Stimulated activated CD4-positive, alpha-beta T cell treated with anti-CD3 and anti-CD28 coated beads, TNF-alpha, amount 100 ng/mL, for 4 hours (primary cell): ENCODE measurements at places on chromosomes 7 and 10.

GRCh38 chr10:104351919-104352318 is 1.7 kb upstream of the CFAP58 start:
- no peak for DNase-seq

- DNase-seq: no peak
Measured at GRCh38 chr10:15781381-15781960, 61.7 kb upstream of the ITGA8 start.

GRCh38 chr7:138162236-138162635 is 86.0 kb downstream of the AKR1D1 start:
- no peak for DNase-seq

DNA sequence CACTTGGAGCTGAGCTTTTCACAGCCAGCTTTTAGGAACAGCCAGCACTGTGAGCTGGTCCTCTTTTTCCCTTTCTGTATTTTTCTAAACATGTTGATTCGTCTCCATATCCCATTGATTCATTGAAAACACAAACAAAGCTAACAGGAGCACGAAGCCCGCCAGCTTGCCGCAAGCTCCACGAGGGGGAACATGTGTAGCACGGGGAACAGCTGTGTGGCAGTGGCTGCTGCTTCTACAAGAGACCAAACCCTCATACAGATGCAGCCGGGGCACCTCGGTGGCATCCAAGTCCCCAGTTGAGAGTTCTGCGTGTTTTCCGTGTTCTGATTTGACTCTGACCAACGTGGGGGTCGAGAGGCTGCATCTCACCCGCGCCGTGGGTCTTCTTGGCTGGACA is 80.8 kb upstream of the SH2B2 start:
- no peak for DNase-seq
